ENCODE measurements at places on chromosomes 2 and 18.

- no peak for DNase-seq
Measured at GRCh38 chr2:62485761-62486438, 20.1 kb downstream of the TMEM17 start.

DNA sequence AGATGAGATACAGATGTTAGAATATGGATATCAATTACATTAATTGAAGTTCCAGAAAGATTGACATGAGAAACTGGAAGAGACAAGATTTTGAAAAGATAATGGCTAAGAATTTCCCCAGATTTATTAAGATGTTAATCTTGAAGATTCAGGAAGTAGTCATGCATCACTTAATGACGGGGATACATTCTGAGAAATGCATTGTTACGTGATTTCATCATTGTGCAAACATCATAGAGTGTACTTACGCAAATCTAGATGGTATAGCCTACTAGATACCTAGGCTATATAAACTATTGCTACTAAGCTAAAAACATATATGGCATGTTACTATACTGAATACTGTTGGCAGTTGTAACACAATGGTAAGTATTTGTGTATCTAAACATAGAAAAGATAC lies 6.8 kb upstream of the CHMP3 start:
- no peak for DNase-seq

DNA sequence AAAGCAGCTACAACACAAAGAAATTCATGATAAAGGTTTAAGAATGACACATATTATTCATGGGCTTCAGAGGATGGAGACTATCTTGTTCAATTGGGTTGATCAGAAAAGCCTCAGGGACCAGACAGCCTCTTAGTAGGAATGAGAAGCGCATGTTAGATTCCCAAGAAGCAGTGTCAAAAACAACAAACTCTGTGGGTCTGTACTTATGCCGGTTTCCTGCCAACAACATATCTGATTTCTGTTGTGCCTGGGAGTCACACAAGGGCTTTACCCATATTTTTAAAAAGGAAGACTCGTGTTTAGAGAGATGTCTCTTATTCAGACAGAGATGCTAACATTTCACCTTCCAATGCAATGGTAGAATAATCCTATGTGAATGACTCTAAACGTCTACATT lies 2180.6 kb upstream of the CELF4 start:
- no peak for DNase-seq

DNA sequence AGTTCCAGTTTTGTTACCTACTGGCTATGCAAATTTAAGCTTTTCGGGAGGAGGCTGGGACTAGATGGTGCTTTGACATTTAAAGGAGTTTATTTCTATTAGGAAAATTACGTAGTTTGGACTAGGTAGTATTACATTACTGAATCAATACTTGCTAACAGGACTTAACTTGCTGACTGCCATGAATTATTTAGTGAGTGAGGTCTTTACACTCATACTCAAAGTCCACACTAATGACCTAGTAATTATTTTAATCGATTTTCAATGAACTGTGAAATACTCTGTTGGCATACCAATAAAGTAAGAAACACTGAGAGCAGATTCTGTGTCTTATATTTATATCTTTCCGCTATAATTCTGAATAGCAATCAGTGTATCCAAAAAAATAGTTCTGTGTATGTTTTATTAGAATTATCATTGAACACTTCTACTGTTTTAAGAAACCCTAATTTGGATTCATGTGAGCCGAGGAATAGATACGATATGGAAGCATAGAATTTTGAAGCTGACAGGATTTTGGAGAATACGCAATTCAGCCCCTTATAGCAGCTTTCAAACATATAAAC lies 55.0 kb downstream of the CHST9 start:
- no peak for DNase-seq

DNA sequence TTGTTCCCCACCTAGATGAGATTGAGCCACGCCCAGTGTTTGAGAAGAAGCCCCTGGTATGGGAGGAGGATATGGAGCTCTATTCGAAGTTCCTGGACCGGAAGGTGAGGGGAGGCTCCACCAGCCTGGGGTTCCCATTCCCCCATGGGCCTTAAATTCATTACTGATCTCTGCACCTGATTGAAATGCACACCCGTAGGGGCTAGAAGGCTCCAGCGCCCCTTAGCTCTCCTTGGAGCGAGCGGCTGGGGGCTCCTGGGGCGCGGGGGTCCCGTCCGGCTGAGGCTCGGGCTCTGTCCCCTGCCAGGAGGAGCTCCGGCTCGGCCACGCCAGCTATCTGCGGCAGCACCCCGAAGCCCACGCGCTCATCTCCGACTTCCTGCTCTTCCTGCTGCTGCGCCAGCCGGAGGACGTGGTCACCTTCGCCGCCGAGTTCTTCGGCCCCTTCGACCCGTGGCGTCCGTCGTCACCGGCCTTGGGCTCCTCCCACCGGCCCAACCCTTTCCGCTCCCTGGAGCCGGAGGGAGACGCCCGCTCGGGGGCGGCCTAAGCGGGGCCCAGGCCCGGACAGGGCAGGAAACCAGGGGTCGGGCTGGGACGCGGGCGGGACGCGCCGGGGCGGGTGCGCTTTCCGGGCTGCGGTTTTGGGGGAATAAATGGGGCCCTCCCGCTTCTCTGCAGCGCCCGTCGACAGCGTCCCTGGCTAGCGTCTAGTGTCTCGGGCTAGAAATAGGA lies 10.9 kb downstream of the CATIP start:
- peak; percentile 52 for DNase-seq

GRCh38 chr18:36582988-36583745 lies 245.6 kb downstream of the TPGS2 start:
- DNase-seq, result no peak

DNA sequence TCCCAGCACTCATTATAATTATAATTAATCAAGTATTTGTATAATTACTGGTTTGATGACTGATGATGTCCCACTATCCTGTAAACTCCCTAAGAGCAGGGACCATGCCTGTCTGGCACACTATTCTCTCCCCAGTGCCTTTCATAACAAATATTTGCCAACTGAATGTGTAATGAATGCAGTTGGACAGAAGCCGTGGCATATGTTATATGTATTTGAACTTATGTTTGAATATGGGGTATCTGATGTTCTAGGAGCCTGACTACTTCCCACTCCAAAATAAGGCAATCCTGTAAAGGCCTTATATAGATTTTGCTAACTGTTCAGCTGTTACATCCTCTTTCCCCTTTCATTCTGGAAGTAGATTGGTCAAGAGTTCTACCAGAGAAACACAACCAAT lies 19.7 kb downstream of the OSBPL6 start:
- no peak for DNase-seq

GRCh38 chr18:54148678-54149077 lies 75.8 kb downstream of the MBD2 start:
- no peak for DNase-seq

- no peak for DNase-seq
Measured at GRCh38 chr2:152609699-152610098, 107.6 kb downstream of the PRPF40A start.

GRCh38 chr2:76512201-76512820 lies 801.6 kb upstream of the GCFC2 start:
- no peak for DNase-seq

DNA sequence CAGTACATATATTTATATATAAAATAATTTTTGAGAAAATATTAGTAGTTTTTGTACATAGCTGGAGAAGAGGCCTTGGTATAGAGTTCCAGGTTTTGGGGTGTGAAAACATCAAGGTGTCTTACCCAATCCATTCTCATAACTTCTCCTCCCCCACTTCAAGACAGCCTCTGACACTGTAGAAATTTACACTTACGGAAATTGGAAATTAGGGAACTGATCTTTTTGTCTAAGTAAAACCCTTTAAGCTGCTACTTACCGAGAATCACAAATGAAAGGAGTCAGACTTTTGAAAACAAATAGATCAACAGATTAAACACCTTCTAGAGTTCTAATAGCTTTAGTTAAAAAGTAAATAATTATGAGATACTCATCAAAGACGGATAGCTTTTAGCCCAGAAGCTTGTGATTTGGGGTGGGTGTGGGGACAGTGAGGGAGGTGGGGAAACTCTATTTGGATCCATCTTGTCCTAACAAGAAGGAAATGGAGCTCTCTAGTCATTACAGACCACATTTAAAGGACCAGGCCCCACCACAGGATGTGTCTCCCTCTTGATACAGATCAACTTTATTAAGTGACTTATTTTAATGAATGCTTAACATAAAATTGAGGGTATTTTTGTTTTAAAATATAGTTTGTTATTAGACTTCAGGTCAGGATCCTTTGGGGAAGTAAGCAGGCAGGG lies 11.1 kb upstream of the FBXO11 start:
- DNase-seq, result no peak

DNA sequence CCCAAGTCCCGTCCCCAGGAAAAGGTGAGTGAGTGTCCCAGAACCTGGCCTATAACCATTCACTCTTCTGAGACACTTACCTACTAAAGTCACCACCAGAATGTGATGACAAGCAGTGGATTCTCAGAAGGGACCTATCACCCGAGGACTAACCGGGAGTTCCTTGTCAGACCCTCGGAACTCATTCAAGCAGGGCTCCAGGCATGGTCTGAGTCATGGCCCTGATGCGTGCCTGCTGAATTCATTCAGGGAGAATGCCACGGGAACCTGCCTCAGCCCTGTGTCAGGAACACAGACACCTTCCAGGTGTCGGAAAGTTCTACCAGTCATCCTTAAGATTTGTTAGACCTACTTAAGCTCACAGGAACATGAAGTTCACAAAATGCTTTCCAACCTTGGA lies 29.8 kb downstream of the ALPK2 start:
- DNase-seq, result no peak

DNA sequence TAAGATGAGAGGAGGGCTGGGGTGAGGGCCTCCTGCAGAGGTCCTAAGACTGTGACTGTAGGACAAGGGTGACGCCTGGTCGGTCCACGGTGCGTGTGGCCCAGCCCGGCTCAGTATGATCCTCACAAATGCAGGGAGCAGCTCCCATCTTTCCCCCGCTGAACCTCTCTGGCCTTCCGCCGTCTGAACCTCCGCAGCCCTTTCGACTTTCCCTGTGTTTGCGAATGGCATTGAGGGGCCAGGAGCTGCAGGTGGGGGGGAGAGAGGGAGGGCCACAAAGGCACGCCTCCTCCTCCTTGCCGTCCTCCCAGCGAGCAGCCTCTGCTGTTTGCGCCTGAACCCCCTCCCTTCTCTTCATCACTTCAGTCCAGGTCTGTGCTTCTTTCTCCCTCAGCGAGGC lies 68.6 kb upstream of the PXDN start:
- no peak for DNase-seq
